ENCODE measurements at places on chromosomes 16 and 17.

GRCh38 chr17:45653616-45654015 is 130.5 kb upstream of the CRHR1 start:
- no peak for DNase-seq

DNA sequence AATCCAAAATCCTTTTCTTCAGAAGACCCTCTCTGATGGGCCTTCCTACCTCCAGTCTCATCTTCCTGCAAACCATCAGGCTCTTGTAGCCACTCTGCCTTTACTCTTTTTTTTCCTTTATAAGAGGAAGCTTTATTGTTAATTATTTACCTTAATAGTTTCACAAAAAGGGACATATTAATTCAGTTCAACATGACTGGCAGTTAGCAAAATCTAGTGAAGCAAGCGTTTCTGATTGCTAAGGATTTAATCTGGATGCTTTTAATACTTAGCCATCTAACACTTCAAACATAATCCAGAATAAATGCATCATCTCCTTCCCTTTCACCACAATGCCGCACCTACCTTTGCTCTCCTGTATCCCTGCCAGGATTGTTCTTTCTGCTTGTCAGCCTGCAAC is 62.0 kb downstream of the SPACA3 start:
- no peak for DNase-seq

DNA sequence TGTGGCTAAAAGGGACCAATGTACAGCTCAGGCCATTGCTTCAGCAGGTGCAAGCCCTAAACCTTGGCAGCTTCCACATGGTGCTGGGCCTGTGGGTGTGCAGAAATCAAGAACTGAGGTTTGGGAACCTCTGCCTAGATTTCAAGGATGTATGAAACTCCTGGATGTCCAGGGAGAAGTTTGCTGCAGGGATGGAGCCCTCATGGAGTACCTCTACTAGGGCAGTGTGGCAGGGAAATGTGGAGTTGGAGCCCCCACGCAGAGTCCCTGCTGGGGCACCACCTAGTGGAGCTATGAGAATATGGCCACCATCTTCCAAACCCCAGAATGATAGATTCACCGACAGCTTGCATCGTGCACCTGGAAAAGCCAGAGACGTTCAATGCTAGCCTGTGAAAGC is 13.0 kb downstream of the EFCAB5 start:
- DNase-seq, result no peak

DNA sequence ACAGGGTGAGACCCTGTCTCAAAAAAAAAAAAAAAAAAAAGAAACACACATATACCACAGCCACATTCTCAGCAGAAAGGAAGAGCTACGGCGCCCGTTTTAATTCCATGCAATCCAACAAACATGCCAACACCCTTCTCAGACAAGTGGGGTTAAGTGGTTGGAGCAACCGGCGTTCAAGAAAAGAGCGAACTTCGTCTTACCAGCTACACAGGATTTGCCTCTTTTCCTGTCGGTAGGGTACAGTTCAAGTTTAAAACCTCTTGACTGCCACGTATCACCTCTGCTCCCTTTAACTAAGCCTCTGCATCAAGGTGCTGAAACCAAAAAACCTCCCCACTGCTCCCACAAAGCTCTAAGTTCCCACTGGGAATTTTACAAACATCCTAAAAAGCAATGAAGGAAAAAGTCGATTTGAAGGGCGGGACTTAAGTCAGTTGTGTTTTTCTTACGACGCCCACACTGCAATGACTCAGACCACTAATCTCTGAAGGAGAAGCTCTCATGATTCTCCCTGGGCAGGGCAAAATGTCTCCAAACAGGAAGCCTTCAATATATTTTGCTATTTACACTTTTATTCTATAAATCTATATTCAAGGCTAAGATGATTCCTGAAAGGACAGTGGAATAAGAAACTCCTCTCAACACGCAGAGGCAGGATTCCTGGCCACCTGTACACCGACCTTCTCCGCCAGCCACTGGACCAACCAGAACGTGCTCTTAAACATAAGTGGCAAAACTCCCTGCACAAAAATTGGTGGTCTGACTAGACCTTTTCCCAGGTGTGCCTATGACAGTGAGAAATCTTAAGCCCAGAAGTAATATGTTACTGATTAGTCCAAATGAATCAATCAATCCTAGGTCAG is 18.8 kb downstream of the SRP68 start:
- DNase-seq, result no peak

- no peak for DNase-seq
Measured at GRCh38 chr16:85667261-85667660, 21.5 kb downstream of the GINS2 start.

DNA sequence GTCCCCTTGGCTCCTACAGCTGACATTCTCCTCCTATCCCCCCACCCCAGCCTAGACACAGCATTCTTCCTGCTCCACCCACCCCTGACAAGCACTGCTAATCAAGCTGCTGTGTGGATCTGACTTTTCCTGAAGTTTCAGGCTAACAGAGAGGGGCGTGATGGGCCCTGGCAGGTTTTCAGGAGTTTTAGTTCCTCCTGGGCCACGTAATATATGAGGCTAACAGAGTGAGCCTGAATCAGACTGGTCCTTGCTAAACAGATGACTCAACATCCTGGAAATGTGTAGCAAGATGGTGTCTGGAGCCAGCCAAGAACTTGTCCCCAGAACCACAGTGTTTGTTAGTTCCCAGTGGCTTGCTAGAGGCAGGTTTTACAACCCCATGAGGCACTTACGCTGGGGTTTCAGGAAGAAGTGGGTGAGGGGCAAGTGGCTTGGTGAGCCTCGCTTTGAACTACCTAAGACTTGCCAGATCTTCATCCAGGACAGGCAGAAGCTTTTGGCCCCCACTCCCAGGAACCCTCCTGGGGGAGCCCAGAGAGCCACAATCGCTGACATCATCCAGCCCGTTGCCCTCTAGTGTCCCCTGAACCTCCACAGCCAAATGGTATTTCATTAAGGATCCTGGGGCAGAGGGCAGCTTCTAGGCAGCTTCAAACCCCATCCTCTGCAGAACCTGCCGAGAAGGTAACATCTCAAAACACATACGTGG is 15.9 kb downstream of the TMEM92 start:
- DNase-seq, result no peak

DNA sequence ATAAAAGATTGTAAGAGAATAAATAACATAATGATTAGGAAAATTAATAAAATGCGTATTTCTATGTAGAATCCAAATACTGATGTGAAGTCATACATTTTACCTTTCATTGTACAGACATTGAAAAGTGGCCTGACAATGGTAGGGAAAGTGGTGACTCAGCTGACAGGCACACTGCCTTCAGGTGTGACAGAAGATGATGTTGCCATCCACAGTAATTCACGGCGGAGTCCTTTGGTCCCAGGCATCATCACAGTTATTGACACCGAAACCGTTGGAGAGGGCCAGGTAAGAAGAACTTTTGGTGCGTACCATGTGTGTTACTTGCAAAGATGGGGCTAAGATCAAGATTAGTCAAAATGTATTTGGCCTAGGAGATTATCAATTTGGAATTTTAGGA is 232.8 kb downstream of the BCAS3 start:
- no peak for DNase-seq

GRCh38 chr17:81511804-81512561 is 616 bp downstream of the ACTG1 start:
- DNase-seq, result no peak

DNA sequence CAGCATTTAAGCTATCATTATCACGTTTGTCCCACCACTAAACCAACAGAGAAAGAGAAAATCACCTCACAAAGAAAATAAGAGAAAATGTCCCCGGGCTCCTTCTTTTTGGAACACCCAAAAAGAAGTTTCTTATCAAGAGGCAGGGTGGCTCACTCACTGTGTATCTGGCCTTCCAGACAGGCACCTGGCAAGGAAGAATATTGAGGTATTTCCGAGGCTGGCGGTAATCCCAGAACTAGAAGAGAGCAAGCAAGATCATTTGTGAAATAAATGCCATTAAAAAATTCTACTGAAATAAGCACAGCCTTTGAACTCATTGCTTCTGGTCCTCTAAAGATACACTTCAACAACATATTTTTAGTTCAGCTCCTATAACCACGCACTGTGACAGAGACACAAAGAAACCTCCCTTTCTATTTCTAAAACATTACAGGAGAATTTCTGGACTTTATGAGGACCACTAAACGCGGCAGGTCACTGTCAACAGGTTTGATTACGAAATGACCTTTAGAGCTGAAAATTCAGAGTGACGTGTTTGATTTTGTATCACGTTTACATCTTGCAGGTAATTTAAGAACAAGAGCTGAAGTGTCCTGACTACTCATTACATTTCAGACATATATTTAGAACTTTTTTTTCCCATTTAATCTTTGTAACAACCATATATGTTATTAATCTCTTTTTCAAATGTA is 61.0 kb downstream of the WDR59 start:
- DNase-seq, result no peak

DNA sequence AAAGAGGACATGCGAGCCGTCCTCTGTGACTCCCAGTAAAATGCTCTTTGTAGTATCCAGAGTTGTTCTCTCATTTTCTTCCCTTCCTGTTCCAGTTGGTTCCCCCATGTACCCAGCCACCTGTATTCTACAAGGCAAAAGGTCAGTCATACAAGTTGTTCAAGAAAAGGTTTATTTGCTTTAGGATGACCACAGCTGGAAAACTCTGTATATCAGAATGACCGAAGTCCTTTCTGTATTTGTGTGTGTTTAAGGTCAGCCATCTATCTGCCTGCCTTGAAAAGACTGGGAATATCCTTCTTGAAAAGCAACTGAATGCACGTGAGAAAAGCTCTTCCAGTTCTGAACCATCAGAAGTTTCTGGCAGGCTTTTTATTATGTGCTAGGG is 8.4 kb downstream of the CCL16 start:
- no peak for DNase-seq

GRCh38 chr16:89197633-89198416 is 2.5 kb downstream of the SLC22A31 start:
- no peak for DNase-seq

- no peak for DNase-seq
Measured at GRCh38 chr17:82944990-82945389, 105.2 kb upstream of the ZNF750 start.

DNA sequence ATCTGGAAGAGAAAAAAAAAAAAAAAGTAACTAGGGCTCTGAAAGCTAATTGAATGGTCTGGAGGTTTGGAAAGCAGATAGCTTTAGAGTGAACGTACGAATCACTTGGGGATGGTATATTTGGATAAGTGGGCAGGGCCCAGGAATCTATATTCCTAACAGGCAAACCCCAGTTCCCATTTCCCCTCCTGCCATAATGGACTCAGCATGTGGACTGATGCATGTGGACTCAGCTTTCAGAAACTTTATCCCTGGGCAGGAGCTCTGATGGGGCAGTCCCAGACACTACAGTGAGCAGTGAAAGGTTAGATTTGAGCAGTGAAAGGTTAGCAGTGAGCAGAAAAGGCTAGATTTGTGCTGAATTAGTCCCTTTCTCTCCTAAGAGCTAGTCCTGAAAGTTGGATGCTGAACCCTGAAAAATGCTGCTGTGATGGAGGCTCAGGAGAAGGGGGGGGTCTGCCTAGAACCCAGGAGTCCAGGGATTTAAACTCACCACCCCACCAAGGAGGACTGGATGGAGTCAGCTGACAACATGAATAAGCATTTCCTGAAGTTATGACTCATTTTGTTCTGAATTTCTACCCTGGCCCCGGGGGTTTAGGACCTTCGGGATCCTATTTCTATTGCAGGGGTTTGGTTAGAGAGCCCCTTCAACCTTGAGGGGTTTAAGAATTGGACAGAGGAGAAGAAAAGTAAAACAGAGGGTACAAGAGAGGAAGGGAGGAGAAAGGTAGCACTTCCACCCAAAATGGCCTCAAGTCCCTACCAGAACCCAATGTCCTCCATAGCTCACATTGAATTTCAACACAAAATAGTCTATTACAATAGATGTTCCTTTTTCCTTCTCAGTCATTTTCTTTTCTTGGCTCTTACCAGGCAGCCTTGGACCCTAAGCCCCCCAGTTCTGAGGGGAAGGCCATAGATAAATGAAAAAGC is 10.3 kb upstream of the FZD2 start:
- no peak for DNase-seq

DNA sequence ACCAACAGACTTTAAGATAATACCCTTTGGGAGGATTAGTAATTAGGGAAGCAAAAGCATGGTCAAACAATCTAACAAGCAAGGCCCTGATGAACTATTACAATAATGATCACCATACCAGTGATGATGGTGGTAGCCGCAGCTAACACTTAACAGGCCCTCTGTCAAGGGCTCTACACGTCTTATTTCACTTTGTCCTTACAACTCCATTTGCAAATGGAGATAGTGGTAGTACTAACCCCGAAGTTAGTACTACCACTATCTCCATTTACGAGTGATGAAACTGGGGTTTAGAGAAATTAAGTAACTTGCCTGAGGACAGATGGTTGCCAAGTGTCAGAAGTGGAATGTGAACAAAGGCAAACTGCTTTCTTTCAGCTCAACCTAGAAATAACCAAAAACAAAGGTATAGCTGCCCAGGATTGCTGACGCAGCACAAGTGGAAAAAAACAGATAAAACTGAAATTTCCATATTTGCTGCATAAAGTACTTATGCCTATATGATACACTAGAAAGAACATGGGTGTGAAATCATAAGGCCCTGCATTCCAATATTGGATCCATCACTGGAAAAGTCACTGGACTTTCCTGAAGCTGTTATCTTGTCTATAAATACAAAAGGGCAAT is 24.6 kb downstream of the CEP112 start:
- no peak for DNase-seq

DNA sequence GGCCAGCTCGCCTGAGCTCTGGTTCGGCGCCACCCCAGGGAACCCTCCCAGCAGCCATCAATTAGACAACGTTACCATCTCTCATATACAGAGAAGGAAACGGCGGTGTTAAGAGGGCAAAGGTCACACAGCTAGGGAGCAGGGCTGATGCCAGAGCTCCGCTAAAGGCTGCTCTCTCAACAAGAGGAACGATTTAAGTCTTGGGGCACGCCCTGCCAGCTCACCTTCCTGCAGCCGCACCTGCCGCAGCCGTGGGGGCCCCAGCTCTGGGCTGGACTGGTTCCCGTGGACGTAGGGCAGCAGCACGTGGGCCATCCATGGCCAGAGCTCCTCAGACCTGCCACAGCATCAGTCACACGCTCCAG is 43.5 kb downstream of the PKD1 start:
- DNase-seq, result no peak

GRCh38 chr17:71503710-71504465 is 616.9 kb upstream of the SOX9 start:
- no peak for DNase-seq

DNA sequence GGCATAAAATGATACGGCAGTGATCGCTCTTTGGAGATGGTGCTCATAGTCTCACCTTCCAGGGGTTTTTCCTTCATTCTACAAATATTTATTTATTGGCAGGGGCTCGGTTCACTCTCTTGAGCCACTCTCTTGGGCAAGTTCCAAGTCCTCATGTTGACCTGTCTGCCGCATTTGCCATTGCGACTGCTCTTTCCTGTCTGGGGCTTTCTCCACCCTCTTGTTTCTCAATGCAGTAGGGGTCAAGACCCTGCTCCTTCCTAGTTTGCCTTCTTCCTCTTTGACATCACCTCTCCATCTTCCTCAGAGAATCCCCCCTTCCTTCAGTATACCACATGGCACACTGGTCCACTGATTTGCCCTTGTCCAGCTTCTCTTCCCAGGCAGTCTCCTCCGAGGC is 21.9 kb upstream of the LRRC75A start:
- no peak for DNase-seq

- no peak for DNase-seq
Measured at GRCh38 chr17:49497148-49498028, 2.3 kb downstream of the NGFR start.

All from activated T-cell treated with anti-CD3 and anti-CD28 coated beads for 1 hour (primary cell).